ENCODE measurements at places on chromosomes 12 and 14. TPM values are rescaled to one million over a fixed set of nuclear protein-coding genes. Genes with fewer than 3 reads are reported as not detected.

DNA sequence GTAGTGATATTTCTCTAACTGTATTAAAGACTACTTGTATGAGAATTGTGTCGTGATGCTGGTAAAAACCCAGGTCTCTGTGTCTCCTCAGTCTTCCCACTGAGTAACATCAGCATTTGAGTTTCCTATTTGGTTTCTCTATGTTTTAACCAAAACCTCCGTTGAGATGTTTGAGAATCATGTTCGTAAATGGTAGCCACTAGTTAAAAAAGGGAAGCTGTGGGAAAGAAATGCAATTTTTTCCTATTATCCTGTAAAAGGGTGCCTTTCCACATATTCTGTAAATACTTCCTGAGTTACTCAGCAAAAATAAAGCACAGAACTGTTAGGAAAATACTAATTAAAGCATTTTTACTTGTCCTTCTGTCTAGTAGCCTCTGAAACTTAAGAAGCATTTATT is 7.0 kb downstream of the CLEC1B start:
- no peak for DNase-seq
- H3K36me3 ChIP-seq = no peaks in the 10 kb centered on the region
- no peak overlapping the region for H3K27ac ChIP-seq
- H3K4me1 ChIP-seq = no peaks in the 10 kb centered on the region
- no peaks in the 10 kb centered on the region for H3K27me3 ChIP-seq
- no peak overlapping the region for H3K4me3 ChIP-seq

- no peaks in the 10 kb centered on the region for H3K4me1 ChIP-seq
- H3K27ac ChIP-seq = no peak overlapping the region
- H3K36me3 ChIP-seq = no peaks in the 10 kb centered on the region
- DNase-seq = no peak
Observed at GRCh38 chr12:87671757-87672156, 357.4 kb downstream of the C12orf50 start.

DNA sequence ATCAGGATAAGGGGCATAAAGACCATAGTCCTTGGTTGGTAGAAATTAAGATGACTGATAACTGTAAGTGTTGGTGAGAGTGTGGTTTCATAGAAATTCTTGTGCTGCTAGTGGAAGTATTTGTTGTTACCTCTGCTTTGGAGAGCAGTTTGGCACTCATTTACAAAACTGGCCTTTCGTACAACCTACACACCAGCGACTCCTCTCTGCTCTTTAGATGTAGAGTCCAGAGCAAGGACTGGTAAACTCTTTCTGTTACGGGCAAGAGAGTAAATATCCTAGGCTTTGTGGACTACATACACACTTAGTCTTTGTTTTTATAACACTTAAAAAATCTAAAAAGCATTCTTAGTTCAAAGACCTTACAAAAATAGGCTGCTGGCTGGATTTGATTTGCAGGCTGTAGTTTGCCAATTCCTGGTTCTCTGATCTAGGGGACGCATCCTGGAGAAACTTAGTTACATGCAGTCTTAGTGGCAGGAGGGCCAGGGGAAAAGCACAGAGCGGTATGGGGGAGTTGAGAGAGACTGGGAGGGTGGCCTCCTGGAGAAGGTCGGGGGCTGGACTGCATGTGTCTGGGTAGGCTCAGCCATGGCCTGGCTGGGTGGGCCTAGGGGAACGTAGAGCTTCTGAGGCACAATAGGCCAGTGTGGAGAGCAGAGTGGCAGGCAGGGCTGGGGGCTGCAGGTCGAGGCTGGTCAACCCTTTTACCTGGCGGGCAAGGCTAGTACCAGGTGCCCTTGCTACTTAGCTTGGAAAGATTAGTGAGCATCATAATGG is 55.3 kb upstream of the AMN start:
- no peak overlapping the region for H3K27ac ChIP-seq
- no peak for DNase-seq
- peaks cover 19% of the 10 kb centered on the region for H3K36me3 ChIP-seq
- no peak overlapping the region for H3K4me3 ChIP-seq

DNA sequence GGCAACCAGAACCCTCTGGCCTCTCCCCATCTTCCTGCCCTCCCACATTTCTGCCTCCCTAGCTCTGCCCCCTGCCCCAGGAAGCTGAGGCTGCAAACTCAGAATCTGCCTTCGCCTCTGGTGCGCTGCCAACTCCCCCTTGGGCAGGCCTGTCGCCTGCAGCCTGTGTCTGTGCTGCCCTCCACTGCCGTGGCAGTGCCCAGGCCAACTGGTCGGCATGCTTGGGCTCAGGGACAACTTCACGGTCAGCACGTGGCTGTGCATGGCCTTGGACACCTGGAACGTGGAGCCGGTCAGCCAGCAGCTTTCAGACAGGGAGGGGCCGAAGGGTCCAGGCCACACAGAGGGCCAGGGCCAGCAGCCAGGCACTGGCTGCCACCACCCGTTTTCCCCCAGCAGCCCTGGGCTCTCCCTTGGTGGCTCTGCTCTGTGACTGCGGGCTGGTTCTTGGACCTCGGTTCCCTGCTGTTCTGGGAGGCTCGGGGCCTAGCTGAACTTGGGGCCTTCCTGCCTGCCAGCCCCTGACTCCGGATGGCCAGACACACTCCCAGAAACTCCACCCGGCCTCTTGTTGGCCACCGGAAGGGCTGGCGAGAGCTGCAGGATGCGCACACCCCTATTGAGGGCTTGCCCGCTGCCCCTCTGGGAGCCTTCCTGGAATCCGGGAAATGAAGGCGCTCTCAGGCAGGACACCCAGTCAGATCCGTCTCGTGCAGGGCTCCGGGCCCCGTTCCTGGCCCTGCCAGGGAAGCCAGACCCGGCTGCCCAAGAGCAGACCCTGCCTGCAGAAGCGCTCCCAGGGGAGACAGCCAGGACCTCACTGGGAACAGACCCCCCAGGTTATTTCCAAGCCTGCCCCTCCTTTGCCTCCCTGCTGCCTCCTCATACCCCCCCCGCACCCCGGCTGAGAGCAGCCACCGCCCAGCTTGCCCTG is 34.2 kb upstream of the PPP1R13B start:
- H3K27me3 ChIP-seq = no peaks in the 10 kb centered on the region
- no peak overlapping the region for H3K4me3 ChIP-seq
- DNase-seq = no peak
- H3K27ac ChIP-seq = peak overlapping the region; percentile 66

DNA sequence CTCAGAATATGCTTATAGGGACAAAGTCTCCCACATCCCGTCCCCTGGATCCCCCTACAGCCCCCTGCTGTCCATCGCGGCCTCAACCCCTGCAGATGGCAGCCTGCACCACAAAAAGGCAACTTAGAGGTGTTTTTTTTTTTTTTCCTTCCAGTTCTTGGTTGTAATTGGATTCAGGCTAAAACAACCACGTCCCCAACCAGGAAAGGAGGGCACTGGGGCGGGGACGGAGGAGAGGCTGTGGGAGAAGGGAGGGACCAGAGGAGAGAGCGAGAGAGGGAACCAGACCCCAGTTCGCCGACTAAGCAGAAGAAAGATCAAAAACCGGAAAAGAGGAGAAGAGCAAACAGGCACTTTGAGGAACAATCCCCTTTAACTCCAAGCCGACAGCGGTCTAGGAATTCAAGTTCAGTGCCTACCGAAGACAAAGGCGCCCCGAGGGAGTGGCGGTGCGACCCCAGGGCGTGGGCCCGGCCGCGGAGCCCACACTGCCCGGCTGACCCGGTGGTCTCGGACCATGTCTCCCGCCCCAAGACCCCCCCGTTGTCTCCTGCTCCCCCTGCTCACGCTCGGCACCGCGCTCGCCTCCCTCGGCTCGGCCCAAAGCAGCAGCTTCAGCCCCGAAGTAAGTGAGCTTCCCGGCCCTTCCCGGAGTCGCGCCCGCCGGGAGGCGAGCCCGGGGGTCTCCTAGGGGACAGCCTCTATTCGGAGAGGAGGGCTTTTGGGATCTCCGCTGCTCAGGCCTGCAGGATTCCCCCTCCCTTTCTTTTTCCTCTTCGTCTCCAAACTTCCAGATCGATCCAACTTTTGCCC is at the start of gene MMP14:
TSS of gene MMP14 (plus strand) at position 285 of the 813 bp plus-strand sequence. CDS start at position 518, 233 bp downstream.
- H3K27me3 ChIP-seq = no peaks in the 10 kb centered on the region
- peak within 1 kb of the TSS; percentile 97 for H3K27ac ChIP-seq
- H3K36me3 ChIP-seq = peaks cover 32% of the 10 kb centered on the region
- peak; percentile 96 for DNase-seq

DNA sequence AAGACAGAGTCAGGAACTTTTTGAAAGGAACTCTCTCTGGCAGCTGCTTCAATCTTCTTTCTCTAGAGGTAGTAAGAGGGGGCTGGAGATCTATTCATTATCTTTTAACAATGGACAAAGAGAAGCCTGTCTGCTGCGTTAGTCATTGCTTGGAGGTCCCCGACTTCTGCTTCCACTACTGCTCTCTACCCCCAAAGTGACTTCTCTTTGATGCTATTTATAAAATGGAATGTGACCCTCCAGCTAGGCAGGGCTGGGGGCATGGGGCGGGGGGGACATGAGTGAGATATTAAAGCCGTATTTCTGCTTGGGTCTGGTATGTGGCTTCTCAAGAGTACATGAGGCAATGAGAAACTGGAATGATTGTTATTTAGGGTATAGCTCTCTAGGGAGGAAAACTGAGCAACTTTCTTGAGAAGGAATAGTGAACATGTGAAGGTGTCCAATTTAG is 41.4 kb upstream of the NUDT4 start:
- H3K27ac ChIP-seq = no peak overlapping the region
- H3K4me1 ChIP-seq = no peaks in the 10 kb centered on the region
- no peak overlapping the region for H3K4me3 ChIP-seq
- no peaks in the 10 kb centered on the region for H3K27me3 ChIP-seq
- no peaks in the 10 kb centered on the region for H3K36me3 ChIP-seq

GRCh38 chr12:50597200-50598195 is 92.7 kb downstream of the DIP2B start:
- peaks cover 17% of the 10 kb centered on the region for H3K4me1 ChIP-seq
- H3K4me3 ChIP-seq = no peak overlapping the region
- no peaks in the 10 kb centered on the region for H3K27me3 ChIP-seq
- H3K27ac ChIP-seq = no peak overlapping the region
- no peak for DNase-seq

GRCh38 chr12:1977588-1977987 is 26.7 kb downstream of the DCP1B start:
- H3K27ac ChIP-seq = peak overlapping the region; percentile 88
- H3K36me3 ChIP-seq = no peaks in the 10 kb centered on the region
- H3K27me3 ChIP-seq = no peaks in the 10 kb centered on the region
- H3K4me1 ChIP-seq = peaks cover 7% of the 10 kb centered on the region
- no peak overlapping the region for H3K4me3 ChIP-seq
- DNase-seq = no peak

Gene PIK3C2G
- total RNA-seq = 0.06 TPM

Gene HOXC12
- not detected for total RNA-seq
